ENCODE measurements at places on chromosomes 16 and 17. TPM values are rescaled to one million over a fixed set of nuclear protein-coding genes. Genes with fewer than 3 reads are reported as not detected.

DNA sequence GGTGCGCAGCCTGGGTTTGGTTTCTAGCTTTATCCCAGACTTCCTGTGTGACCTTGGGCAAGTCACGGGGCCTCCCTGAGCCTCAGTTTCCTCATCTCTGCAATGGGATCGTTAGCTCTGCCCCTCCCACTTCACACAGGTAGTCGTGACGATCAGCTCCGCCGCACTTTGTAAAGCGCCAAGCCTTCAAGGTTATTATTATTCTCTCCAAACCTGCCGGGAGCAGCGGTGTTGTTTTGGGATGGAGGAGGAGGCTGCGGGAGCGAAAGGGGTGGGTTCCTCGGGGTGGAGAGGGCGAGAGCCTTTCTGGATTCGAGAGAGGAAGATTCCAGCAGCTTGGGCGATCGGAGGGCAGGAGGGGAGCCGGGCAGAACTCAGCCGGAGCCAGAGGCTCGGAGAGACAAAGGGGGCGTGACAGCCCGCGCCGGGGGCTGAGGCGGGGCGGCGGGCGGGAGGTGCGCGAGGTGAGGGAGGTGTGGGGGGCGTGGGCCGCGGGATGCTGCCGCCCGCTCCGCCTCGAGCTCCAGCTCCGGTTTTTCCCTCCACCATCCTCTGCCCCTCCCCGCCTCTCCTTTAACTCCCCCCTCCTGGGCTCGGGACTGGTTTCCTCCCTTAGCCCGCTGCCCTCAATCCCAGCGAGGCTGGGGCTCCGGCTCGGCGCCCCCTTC, at the start of gene EFNB3:
Gene EFNB3, plus strand, starts transcription at position 602 of the 668 bp plus-strand sequence. CDS start 397 bp downstream, outside the sequence.
- no peaks in the 10 kb centered on the region for H3K36me3 ChIP-seq
- peak within 1 kb of the TSS; percentile 70 for H3K4me3 ChIP-seq
- peak; percentile 39 for DNase-seq
- no peak within 1 kb of the TSS for H3K27ac ChIP-seq

DNA sequence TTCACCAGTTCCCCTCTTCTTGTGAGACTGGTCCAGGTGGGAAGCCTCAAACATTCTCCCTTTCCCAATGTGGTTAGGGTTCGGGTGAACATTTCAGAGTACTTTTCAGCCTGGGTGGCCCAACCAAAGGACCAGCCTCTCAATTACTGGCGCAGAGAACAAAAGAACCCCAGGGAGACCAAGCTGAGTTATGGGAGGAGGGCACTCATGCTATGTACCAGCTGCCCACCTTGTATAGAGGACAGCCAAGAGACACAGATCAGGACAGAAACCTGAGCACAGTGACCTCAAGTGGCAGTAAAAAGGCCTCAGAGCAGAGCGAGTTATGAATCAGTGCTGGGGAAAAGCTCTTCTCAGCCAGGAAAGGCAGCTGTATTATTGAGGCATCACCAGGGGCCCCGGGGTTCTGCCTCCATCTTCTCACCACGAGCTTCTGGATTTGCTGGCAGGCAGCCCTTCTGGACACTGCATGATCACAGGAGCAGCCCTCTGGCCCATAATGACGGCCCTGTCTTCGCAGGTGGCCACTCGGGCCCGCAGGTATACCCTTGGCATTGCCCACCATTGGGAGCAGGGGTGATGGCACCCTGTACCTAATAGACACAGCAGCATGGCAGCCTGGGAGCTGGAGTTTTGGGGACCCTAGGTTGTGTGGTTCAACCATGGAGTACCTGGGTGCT, 3.8 kb downstream of the G6PC3 start:
- peaks cover 19% of the 10 kb centered on the region for H3K36me3 ChIP-seq
- peaks cover 18% of the 10 kb centered on the region for H3K4me1 ChIP-seq
- no peak overlapping the region for H3K4me3 ChIP-seq
- no peak for DNase-seq
- H3K27me3 ChIP-seq, result no peaks in the 10 kb centered on the region

- no peaks in the 10 kb centered on the region for H3K27me3 ChIP-seq
- H3K27ac ChIP-seq, result peak overlapping the region; percentile 2
- no peak overlapping the region for H3K4me3 ChIP-seq
- H3K4me1 ChIP-seq, result peaks cover 21% of the 10 kb centered on the region
- no peak for DNase-seq
- no peaks in the 10 kb centered on the region for H3K36me3 ChIP-seq
Observed at GRCh38 chr17:58376472-58377000, 24.5 kb upstream of the SUPT4H1 start.

- H3K27ac ChIP-seq, result no peak overlapping the region
- H3K4me3 ChIP-seq, result no peak overlapping the region
- H3K4me1 ChIP-seq, result no peaks in the 10 kb centered on the region
- peaks cover 3% of the 10 kb centered on the region for H3K36me3 ChIP-seq
- no peaks in the 10 kb centered on the region for H3K27me3 ChIP-seq
Observed at GRCh38 chr17:77182205-77183172, 41.7 kb downstream of the SEC14L1 start.

DNA sequence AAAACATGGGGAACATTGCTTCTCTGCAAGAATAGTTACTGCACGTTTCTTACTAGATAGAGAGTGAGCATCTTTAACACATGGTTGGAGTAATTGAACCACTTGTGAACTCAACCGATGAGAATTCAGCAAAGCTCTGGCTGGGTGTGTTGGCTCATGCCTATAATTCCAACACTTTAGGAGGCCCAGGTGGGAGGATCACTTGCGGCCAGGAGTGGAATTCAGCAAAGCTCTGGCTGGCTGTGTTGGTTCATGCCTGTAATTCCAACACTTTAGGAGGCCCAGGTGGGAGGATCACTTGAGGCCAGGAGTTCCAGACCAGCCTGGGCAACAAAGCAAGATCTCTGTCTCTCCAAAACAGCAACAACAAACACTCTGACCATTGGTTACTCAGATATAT, 865.9 kb downstream of the KCNJ2 start:
- no peak overlapping the region for H3K4me3 ChIP-seq
- H3K4me1 ChIP-seq, result no peaks in the 10 kb centered on the region
- no peak for DNase-seq
- no peak overlapping the region for H3K27ac ChIP-seq
- peaks cover 8% of the 10 kb centered on the region for H3K27me3 ChIP-seq

OR1A1 gene
- total RNA-seq, result not detected

CBFA2T3 gene
- total RNA-seq, result not detected

DDX5 gene
- total RNA-seq, result 450 TPM

All from PC-3 (cell line).